Hematopoietic multipotent progenitor cell (in vitro differentiated cells): ENCODE measurements at places on chromosomes 6 and 20.

DNA sequence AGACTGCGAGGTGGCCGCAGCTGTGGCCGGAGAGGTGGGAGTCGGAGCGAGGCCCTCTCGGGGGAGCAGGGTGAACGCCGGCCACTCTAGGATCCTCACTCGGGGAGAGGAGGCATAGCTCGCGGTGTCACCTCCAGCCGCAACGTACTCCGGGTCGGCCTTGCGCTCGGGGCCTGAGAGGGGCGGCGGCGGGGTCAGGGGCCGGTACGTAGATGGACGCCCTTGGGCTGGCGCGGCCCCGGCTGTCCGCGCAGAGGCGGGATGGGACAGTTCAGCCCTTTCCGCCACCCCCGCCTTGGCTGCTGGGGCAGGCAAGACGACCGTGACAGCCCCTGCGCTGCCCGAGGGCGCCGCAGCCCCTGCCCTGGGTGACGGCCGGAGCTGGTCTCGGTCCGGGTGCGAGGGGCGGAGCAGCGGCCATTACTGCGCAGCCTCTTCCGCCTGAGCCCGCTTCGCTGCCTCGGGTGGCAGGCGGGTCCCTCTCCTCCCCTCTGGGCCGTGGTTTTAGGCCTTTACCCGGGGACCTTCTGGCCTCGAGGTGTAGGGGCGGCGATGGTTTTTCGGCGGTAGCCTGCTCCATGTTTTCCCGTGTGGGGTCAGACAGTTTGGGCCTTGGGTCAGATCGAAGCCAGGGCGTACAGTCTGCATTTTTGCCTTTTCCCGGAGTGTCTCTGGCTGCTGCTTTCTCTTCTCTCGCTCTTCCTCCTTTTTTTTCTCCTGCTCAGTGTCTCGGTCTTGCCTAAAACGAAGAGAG is 405 bp downstream of the RNF146 start:
- peak; percentile 67 for DNase-seq

GRCh38 chr6:83378621-83379388 is 52.0 kb downstream of the ME1 start:
- DNase-seq, result no peak

DNA sequence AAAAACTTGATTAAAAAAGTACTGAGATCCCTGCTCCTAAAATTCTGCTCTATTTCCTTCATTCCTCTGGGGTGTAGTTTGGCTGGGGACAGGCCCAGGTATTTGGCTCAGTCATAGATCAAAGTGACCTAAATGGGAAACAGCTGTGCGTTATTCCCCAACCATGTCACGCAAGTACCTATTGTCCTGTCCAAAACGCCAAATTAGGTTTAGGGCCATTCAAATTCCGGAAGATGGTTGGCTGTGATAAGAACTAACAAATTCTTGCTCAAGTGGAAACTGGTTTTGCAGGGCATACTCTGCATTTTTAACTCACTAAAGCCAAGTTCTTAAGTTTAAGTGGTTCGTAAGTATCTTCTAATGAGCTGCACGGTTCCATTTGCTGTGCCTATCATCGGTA is 147.6 kb upstream of the TMEM170B start:
- DNase-seq, result no peak

DNA sequence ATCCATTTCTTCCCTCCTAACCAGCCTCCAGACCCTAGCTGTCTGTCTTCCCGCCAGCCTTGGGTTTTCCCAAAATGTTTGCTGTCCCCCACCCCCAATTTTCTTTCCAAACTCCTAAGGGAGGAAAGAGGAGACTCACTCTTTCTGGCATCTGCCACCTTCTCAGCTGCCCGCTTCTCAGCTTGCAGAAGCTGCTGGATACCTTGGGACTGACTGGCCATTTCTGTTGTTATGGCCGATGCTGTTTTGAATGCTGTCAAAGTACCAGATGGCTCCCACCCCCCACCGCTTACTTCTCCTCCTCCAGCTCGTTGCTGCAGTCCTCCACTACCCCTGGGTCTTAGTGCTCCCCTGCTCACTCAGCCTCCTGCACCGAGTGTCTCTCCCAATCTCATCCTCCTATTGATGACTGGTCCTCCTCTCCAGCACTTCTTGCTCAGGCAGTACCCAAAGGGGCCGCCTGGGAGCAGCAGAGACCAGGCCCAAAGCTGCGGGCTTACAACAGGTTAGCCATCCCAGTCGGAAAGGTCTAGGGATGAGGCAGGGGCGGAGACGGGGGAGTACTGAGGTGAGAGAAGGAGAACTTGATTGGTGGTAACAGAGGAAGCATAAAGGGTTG is at the start of gene ATP6V1G2:
TSS of gene ATP6V1G2 (minus strand) at position 270 of the 619 bp plus-strand sequence. CDS start at position 221, 49 bp downstream.
- peak; percentile 85 for DNase-seq

- DNase-seq, result no peak
Observed at GRCh38 chr6:166167258-166167731, 356 bp downstream of the TBXT start.

DNA sequence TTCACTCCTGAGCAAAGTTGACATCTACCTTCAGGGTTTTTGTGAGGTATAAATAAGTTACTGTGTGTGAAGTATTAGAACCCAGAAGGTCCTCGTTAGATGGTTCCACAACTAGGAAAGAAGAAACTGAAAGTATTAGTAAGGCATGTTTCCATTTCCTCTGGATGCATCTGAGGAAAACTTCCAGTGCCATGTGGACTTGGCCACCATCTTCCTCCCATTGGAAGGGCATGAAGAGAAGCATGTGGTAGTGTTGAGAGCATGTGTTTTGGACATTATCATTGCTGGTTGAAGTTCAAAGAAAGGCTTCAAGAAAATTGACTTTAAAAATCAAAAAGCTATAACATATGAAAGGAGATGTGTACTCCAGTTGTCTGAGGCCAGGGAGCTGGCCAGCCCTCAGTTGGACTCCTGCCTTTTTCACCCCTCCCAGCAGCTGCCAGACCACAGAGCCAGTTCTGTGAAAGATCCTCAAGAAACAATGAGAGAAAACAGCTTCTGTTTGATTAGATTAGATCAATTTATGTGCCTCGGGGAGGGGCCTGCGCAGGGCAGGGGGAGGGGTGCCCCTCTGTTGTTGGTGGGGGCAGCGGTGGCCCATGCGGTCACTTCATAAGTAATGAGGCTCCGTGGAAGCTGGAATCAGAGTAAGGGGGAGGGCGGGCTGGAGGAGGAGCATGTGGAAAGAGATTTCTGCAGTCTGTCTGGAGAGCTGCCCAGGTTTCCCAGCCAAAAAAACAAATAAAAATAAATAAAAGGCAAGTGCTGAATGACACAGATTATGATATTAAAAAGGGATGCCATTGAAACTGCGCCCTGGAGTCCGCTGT is 154.0 kb downstream of the JARID2 start:
- no peak for DNase-seq

DNA sequence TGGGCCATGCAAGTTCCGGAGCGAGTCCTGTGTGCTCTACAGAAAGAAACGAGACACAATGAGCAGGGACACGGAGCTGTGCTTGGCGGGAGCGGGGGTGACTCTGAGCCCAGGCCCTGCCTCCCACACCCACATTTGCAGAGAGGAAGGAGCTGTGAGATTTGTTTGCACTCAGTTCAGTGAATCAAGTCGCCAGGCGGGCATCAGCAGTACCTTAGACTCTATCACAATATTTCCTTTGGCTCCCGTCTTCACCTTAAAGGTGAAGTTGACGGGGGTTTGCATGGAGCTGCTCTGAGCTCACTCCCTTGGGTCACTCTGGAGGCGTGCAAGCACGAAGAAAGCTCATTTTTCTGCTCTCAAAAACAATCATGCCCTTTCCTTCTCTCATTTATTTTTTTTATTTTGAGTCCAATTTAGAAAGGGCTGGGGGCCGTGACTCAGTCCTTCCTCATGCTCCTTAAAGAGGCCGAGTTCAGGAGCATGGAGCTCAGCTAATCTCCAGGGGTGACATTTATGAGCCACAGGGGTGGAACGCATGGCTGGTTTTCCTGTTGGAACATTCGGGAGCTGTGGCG is 188.2 kb downstream of the NFATC2 start:
- DNase-seq, result no peak

- DNase-seq, result no peak
Observed at GRCh38 chr20:58963060-58963584, 17.9 kb upstream of the NELFCD start.

GRCh38 chr6:109496036-109496772 is 13.2 kb upstream of the ZBTB24 start:
- DNase-seq, result no peak

GRCh38 chr6:75796723-75797122 is 47.7 kb downstream of the MYO6 start:
- no peak for DNase-seq

DNA sequence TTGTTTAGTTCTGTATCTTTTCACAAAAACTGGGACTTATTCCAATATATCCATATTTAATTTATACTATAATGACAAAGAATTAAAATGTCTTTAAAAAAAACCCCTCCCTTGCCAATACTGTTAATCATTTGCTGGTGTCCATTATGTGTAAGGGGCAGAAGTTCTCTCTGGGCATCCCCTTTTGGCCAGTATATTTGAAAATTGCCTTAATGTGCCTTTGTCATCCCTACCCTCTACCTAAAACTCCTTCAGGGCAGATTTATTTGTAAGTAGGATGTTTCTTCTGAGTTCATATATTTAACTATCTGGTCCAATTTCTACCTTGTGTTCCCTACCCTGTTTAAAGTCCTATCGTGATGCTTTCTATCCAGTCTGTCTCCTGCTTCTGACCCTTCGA is 62.9 kb downstream of the ARHGAP18 start:
- no peak for DNase-seq

DNA sequence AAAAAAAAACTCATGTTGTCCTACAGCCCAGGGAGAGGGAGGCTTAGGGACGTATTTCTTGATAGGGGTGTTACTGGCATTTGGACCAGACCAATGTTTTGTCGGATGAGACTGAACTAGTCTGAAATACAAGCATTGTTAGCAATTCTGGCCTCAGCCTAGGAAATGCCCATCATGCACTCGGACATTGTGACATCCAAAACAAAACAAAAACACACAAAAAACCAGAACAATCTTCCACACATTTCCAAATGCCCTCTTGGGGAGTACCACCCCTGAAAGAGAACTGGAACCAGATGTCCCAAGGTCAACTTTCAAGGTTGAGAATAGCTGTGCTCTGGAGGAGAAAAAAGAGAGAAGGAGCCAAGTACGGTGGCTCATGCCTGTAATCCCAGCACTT is 299.1 kb upstream of the JARID2 start:
- DNase-seq, result no peak

GRCh38 chr20:1364106-1364505 is 28.7 kb downstream of the FKBP1A start:
- no peak for DNase-seq

DNA sequence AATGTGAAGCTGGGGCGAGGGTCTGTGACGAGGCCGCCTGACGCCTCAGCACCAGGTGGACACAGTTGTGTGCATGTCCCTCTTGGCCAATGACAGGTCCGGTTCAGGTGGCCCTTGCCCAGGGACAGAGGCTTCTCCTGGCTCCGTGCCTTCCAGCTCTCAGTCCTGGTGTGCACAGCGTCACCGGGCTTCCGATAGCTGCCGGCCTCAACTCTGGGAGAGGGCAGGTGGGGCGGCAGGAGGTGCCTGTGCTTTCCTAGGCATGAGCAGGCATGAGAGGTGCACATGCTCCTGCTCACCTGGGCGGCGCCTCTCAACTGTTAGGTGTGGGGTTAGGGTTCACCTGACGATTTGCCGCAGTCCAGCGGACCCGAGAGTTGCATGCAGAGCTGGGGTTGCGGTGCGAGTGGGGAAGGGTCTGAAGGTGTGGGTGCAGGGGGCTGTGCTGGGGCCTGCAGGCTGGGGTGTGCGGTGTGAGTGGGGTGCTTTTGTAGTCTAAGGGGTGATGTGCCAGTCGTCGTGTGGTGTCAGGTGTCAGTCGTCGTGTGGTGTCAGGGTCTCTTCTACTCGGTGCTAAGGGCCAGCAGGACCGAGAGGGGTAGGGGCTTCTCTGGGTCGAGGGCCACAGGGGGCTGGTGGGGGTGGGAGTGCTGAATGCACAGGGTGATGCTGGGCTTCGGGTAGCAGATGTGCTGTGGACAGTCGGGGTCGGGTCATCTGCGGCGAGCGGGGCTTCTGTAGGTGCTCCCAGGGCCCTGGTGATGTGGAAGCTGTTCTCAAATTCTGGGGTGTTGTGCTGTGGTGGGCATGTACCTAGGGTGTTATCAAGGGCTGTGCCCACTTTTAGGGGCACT is 3.8 kb upstream of the SOX18 start:
- DNase-seq, result no peak

DNA sequence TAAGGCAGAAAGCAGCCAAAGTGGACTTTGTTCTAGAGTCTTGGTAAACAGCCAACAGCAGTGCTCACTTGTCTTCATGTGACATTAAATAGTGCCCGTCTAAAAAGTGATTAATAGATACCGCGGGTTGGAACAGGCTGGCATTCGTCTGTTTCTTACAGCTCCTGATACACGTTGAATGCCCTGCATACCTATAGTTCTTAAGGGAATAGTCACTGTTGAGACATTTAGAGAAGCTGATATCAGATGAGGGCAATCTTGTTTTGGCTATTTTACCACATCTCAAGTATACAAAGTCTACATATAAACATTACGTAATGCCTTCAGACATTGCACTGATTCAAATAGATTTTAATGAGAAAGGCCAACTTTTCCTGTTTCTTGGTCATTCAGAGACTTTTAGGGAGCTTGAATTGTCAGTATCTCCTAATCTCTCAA is 374.9 kb upstream of the FLRT3 start:
- no peak for DNase-seq

DNA sequence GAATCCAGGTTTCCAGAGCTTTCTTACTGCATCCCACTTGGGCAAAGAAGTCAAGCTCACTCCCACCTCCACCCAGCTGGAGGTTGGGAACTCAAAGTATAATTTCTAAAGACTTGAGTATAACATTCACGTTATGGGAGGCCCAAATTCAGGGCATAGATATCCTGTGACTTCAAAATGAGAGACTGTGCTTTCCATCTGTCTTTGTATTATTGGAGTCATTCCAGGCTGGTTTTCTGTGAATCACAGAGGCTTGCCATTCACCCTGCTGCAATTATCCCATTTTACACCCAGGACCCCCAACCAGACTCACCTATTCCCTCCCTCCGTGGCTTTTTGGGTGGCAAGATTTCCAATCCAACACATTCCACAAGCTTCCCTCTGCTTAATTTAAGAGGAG is 19.3 kb upstream of the SRC start:
- DNase-seq, result no peak

DNA sequence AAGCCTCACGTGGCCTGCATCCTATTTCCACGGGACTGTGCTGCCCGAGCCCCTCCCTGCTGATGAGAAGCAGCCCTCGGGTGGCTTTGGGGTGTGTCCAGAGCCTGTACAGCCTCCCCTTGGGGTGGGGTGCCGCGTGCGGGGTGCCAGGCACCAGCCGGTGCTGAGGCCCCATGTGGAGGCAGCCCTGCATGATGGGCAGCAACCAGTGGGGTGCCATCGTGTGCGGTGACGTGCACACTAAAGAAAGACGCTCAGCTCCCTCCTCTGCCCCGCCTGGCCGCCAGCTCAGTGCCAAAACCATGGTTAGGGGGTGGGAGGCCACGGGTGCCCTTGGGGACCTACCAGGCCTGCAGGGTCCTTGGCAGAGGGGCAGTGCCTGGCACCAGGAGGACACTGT is 26.2 kb downstream of the NTSR1 start:
- DNase-seq, result no peak

- no peak for DNase-seq
Observed at GRCh38 chr20:47810721-47811347, 25.6 kb upstream of the SULF2 start.
